ENCODE measurements at places on chromosomes 6 and 20.

DNA sequence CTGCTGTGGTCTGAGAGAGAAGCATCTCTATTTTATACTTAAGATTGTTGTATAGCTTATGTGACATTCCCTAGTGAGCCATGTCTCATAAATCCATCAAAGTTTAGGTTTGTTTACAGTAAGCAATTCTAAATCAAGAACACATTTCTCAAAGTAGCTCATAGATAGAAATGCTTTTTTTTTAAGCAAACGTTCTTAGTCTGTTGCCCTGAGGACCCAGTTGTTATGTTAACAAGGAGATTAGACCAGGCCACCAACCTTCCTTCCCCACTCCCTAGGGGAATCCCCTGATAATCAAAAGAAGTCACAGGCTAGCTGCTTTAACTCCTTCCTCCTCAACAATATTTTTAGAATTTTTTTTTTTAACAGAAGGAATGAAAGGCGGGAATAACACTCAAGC lies 169.0 kb downstream of the FUT9 start:
- DNase-seq, result no peak

GRCh38 chr6:88365230-88365629 lies 199.1 kb upstream of the CNR1 start:
- DNase-seq, result no peak

GRCh38 chr20:39516964-39517363 lies 554.8 kb downstream of the DHX35 start:
- DNase-seq, result peak; percentile 2

DNA sequence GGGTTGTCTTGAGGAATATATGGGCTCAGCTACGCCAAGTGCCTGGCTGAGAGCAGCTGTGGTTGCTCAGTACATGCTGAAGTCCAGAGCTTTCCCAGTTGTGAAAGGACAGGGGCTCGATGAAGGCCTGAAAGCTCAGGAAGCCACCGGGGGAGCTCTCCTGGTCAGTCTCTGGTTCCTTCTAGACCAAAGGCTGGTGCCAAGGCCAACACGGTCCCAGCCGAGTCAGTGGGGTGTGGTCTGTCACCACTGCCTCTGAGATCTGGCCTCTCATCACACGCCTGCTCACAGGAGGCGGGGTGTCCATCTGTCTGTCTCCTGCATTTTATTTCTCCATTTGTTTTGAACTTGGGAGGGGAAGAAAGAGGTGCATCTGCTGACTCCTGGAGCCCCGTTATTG lies 4.9 kb upstream of the FAM83C start:
- no peak for DNase-seq

GRCh38 chr6:49430866-49431265 lies 32.2 kb downstream of the MMUT start:
- no peak for DNase-seq

DNA sequence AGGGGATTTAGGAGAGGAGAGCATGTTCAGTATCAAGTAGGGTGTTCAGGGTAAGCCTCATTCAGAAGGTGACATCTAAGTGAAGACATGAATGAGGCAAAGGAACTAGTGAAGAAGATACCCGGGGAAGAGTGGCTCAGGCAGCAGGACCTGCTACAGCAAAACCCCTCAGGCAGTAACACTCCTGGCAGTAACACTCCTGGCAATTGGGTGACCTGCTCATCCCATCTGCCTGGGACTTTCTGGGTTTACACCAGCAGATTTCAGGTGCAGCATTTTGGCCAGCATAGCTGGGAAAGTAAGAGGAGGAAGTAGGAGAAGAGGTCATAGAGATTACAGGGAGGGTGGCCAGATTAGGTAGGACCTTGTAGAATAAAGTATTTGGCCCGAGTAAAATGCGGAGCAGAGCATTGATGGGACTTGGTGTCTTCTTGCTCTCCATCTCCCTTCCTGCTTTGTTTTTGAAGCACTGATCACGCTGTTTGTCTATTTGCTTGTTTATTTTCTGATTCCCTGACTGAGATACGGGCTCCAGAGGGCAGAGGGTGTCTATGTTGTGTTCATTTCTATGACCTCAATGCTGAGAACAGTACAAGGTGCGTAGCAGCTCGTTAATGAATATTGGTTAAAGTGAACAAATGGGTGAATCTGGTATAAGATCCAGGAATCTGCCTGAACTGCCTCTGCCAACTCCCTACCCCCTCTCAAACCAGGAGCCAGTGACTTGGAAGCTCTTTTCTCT lies 88.3 kb downstream of the IYD start:
- DNase-seq, result no peak

DNA sequence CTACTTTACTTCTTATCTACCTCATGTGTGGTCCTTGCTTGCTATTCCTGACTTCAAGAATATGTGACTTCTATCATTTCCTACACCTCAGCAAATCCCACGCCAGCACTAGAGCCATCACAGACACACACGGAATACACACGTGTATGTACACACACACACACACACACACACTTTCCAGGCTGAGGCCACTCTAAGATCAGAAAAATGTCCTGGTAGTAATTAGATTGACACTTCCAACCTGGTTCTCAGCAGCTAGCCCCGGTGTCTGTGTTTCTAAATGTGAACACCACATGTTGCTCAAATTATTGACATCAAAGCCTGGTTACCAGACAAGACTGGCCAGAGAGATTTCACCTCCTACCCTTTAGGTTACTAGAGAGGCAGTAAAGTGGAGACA lies 54.1 kb upstream of the SASH1 start:
- DNase-seq, result no peak

GRCh38 chr6:89555031-89555430 lies 83.5 kb downstream of the LYRM2 start:
- no peak for DNase-seq

DNA sequence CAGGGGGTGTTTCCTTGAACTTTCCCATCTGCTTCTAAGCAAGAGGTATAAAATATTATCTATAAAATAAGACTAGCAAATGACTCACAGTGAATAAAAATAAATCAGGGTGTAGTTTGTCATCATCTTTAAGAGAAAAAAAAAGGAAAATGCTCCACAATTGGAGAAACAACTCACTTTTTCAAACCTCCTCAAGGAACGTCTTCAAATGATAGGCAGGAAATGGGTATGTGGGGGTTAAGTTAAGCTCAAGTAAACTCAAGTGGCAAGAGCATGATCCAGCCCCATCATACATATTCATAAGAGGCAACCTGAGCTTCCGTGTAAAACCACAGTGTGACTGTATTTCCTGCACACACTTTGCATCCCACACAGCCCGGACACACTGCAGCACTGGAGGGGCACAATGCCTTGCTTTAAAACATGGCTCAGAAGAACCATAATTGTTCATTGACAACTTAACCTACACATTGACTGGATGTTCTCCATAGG lies 58.5 kb upstream of the CEP85L start:
- DNase-seq, result no peak

DNA sequence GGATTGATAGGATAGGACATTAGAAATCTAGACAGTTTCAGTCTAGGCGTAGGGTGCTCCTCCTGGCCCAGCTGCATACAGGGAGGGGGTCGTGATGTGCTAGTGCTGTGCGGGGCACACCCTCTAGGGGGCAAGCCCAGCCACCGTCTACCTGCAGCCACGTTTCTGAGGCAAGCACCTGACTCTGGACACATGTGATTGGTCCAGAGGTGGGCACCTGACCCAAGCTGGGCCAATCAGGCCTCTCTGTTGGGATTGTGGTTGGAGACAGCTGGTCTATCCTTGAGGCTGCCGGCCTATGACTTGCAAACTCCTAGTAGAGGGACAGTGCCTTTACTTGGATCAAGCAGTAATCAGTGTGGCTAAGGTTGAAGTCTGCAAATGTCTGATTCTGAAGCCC lies 317.1 kb downstream of the BMP7 start:
- DNase-seq, result no peak

GRCh38 chr20:46582648-46583047 lies 32.2 kb upstream of the OCSTAMP start:
- DNase-seq, result no peak

GRCh38 chr20:39627765-39628164 lies 665.6 kb downstream of the DHX35 start:
- DNase-seq, result no peak

DNA sequence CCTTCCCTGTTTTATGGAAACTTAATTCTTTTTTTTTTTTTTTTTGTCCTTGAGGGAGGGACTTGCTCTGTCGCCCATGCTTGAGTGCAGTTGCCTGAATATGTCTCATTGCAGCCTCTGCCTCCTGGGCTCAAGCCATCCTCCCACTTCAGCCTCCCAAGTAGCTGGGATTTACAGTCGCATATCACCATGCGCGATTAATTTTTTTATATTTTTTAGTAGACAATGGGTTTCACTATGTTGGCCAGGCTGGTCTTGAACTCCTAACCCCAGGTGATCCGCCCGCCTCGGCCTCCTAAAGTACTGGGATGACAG lies 654 bp downstream of the TMEM14C start:
- DNase-seq, result no peak

DNA sequence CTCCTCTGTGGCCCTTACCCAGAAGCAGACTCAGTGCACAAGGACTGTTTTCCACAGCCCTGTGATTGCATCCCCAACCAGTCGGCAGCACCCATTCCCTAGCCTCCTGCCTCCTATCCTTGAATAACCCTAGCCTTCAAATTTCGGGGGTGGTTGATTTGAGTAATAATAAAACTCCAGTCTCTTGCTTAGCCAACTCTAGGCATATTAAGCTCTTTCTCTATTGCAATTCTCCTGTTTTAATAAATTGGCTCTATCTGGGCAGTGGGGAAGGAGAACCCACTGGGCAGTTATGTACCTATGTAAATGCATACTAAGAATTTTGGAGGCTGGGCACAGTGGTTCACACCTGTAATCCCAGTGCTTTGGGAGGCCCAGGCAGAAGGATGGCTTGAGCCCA lies 70.6 kb upstream of the ZMYND8 start:
- DNase-seq, result no peak

GRCh38 chr20:50915424-50915823 lies 15.8 kb downstream of the ADNP start:
- DNase-seq, result no peak

GRCh38 chr20:5039255-5039657 lies 37.9 kb upstream of the SLC23A2 start:
- DNase-seq, result peak; percentile 16

DNA sequence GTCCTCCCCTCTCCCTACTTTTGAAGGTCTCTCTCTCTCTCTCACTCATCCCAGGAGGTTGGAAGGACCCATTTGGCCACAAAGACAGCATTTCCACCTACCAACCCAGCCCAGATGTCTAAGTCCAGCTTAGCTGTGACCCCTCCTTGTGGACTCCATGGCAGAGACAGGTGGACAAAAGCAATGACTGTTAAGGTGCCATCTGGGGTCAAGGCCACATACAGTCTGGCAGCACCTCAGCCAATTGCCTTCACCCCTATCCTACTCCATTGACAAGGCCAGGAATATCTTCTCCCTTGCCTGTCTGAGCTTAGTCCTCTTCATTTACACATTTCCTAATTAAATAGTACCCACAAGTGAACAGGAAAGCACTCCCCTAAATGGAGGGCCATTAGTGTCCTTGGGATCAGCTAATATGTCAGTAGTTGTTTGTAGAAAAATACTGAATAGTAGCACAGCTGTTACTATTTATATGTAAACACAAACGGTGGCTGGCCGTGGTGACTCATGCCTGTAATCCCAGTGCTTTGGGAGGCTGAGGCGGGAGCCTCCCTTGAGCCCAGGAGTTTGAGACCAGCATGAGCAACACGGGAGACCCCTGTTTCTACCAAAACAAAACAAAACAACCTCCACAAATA lies 28.8 kb downstream of the GCM1 start:
- no peak for DNase-seq

Measured in suppressor macrophage treated with lipopolysaccharide for 4 hours (primary cell).